ENCODE measurements at places on chromosomes 2 and 18.

GRCh38 chr2:128162266-128162665 is 71.3 kb downstream of the UGGT1 start:
- no peak for DNase-seq

- DNase-seq = no peak
These were observed 179.5 kb downstream of the CELF4 start for GRCh38 chr18:37385846-37386778.

DNA sequence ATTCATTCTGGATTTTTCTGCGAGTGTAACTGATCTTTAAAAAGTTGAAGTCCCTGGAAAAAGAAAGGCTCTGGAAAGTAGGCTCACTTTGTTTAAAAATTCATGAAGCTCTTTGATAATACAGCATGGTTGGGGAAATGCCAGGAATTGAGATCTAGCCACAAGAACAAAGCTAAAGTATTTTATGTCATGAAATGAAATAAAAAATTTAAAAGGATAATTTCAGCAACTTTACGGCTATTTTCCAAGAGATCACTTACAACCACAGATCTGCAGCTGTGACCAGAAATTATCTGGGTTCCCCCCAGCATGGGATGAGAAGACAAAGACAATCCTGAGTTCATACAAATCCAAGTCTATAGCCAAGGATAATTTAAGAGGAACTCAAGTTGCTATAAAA is 25.3 kb upstream of the RFX8 start:
- no peak for DNase-seq

DNA sequence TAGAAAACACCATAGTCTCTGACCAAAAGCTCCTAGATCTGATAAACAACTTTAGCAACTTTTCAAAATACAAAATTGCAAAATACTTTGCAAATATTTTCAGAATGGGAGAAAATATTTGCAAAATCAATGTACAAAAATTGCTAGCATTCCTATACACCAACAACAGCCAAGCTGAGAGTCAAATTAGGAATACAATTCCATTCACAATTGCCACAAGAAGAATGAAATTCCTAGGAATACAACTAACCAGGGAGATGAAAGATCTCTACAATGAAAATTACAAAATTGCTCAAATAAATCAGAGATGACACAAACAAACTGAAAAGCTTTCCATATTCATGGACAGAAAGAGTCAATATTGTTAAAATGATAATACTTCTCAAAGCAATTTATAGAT is 327.0 kb upstream of the ZC3H15 start:
- no peak for DNase-seq

DNA sequence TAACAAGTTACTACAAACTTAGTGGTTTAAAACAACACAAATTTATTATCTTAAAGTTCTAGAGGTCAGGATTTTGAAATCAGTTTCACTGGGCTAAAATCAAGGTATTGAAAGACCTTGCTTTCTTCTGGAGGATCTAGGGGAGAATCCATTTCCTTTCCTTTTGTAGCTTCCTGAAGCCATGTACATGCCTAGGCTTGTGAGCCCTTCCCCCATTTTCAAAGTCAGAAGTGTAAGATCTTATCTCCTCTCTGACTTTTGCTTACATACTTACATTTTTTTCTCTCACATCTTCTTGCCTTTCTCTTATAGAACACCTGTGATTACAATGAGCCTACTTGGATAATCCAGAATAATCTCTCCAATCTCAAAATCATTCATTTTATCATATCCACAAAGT is 78.7 kb upstream of the MBOAT2 start:
- DNase-seq = no peak

GRCh38 chr2:24334245-24334633 is 26.1 kb downstream of the ITSN2 start:
- DNase-seq = no peak

DNA sequence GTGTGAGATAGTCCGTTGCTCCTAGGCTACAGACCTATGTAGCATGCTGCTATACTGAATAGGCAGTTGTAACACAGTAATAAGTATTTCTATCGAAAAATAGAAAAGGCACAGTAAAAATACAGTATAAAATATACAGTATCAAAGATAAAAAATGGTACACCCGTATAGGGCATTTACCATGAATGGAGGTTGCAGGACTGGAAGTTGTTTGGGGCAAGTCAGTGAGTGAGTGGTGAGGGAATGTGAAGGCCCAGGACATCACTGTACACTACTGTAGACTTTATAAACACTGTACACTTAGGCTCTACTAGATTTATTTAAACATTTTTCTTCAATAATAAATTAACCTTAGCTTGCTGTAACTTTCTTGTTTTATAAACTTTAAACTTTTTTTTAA is 3.5 kb downstream of the MAP3K20 start:
- DNase-seq = no peak

DNA sequence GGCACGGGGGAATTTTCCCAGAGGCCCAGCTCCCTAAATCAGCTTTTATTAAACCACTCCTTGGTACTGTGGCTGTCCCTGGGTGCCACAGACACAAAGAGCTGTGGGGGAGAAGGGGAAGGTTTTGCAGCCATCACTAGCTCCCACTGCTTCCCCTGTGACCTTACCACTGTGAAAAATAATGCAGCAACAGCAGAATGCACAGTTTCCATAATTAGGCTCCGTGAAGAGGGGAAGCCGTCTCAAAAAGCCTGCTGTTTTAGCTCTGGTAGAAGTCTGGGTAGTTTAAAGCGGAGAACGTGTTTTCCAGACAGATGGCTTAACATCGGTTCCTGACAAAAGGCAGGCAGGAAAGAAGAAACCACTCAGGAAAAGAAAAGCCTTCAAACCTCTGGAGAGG is 27.5 kb upstream of the CAB39 start:
- no peak for DNase-seq

- DNase-seq = peak; percentile 93
These were observed at the start of gene LDAH for GRCh38 chr2:20822535-20823490. TSS of gene LDAH (minus strand) at chr2:20823101. CDS start at chr2:20801463, 21,638 bp downstream.

GRCh38 chr2:222043897-222044296 is 254.9 kb downstream of the PAX3 start:
- no peak for DNase-seq

DNA sequence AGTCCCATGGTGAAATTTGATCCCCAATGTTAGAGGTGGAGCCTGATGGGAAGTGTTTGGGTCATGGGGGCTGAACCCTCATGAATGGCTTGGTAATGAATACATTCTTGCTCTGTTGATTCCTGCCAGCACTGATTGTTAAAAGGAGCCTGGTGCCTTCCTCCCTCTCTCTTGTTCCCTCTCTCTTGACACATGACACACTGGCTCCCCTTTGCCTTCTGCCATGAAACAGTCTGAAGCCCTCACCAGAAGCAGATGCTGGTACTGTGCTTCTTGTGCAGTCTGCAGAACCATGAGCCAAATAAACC is 30.6 kb upstream of the EPC2 start:
- no peak for DNase-seq

DNA sequence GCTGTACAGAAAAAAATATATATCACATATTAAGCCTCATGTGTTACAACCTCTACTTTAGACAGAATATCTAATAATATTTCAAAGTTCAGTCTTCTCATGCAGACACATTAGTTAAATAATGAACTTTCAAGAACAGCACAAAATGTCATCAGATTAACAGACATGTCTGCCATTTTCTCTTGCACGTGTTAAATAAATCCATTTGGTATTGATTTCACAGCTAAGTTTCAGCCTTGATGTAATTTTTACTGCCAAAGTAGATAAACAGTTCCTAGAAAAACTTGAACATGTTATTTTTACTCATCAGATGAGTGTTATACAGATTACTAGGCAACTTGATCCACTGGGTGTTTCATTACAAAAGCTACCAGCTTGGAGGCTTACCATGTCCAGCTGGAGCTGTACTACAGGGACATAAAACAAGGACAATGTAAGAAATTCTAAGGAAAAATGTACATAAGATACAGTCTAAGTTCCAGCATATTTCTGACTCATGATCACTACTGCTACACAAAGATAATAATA is 290.7 kb upstream of the DDX18 start:
- no peak for DNase-seq

GRCh38 chr18:35189510-35189909 is 51.3 kb upstream of the ZNF397 start:
- no peak for DNase-seq

GRCh38 chr2:180258041-180258537 is 251.0 kb upstream of the CWC22 start:
- no peak for DNase-seq

DNA sequence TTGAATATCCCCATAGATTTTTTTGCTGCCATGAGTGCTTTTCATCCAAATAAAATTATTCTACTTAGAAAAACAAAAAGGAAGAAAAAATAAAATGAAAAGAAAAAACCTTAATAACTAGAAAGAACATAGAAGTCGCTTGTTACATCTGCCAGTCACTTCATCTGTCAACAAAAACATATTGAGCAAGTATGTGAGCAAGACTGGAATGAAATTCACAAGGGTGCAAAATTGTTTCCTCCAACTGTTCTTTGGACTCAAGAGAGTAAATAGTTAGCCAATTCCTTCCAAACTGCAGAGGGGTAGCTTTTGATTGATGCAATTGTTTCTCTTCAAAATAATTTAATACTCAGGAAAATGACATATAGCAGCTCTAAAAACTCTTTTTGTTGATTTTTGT is 336.3 kb upstream of the CDH7 start:
- no peak for DNase-seq

GRCh38 chr2:149313512-149313972 is 16.8 kb upstream of the LYPD6 start:
- DNase-seq = peak; percentile 2

DNA sequence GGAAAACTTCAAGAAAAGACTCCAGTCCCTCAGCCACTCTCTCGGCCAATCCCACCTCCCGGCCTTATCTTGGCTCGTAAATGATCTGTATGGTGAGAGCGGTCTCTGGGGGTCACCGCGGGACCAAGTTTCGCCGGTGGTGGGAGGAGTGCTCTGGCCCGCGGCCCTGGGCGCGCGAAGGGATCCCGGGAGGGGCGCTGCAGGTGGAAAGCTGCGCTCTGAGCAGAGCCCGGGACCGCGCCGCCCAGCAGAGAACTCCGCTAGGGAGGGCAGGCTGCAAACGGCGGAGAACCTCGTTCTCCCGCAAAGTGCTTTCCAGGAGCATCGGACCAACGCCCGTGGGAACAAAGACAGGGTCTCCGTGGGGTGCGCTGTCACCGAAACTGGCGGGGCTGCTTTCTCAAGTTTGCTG is 622 bp downstream of the LRP2 start:
- peak; percentile 4 for DNase-seq

All from naive thymus-derived CD8-positive, alpha-beta T cell (primary cell).